Activated T-helper 1 cell treated with anti-CD3 and anti-CD28 coated beads, Interleukin-2, amount 50 U/mL, for 16 hours (primary cell): ENCODE measurements at places on chromosomes 1 and 21.
A peak's percentile ranks its signal among the peaks of the same experiment; 100 is the strongest.

- no peak for DNase-seq
These were observed 85.2 kb downstream of the KIRREL1 start for GRCh38 chr1:158078569-158079080.

DNA sequence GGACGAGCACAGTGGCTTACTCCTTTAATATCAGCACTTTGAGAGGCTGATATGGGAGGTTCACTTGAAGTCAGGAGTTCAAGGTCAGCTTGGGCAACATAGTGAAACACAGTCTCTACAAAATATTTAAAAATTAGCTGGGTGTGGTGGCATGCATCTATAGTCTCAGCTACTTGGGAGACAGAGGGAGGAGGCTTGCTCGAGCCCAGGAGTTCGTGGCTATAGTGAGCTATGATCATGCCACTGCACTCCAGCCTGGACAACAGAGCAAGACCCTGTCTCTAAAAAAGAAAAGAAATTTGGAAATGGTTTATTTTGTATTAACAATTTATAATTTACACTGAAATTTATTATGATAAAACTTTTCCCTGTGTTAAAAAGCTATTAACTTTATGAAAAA lies 1.7 kb upstream of the ANGPTL3 start:
- DNase-seq = no peak

DNA sequence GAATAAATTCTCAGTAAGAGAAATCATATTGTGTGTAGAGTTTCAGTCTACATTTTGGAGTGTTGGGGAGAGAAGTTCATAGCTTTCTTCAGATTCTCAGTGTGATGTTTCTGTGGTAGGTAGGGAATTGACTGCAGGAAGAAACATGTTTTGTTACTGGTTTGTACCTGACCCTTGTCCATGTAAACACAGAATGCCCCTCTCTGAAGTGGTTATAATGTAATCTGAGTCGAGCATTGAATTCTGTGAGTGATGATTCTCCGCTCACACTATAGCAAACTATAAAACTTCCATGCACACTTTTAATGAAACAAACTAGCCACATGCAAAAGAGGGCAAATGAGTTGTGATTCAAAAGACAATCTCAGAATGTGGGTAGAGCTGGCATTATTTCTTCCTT lies 433.2 kb downstream of the USP25 start:
- no peak for DNase-seq

DNA sequence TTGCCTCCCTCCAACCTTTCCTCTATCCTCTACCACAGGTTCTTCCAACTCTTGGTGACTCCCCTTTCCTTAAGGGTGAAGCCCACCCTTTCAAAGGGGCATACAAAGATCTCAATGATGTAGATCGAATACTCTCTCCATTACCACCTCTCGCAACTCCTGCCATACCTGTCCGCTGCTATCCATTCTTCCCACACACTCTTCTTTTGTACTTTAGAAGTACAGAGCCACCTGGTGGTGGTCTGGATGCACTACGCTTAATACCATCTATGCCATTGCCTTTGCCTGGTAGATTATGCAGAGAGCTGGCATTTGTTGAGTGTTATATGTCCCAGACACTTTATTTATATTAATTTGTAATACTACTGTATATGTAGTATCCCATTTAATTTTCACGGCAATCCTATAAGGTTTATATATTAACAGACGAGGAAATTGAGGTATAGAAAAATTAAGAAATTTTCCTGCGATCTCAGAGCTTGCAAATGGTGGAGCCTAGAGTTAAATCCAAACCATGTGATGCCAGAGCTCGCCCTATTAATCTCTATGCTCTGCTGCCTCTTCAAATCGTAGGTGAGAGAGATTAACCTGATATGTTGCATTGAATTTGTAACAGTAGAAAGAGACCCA lies 22.9 kb downstream of the TSHB start:
- DNase-seq = peak; percentile 19

DNA sequence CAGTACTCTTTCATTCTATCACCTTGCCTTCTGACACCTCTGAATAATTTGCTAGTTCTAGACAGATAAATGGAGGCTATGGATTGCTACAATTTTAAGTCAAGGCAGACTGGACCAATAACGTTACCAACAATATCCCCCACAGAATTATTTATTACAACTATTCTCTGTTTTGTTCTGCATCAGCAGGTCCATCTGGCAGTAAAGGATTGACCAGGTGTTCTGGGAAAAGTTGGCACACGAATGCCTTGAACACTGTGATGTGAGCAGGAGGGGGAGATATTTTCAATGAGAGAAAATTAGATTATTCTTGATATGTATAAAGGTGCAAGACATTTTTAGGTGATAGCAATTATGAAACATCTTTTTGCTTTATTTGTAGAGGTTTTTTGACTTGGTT lies 718.8 kb upstream of the TMPRSS15 start:
- DNase-seq = no peak

DNA sequence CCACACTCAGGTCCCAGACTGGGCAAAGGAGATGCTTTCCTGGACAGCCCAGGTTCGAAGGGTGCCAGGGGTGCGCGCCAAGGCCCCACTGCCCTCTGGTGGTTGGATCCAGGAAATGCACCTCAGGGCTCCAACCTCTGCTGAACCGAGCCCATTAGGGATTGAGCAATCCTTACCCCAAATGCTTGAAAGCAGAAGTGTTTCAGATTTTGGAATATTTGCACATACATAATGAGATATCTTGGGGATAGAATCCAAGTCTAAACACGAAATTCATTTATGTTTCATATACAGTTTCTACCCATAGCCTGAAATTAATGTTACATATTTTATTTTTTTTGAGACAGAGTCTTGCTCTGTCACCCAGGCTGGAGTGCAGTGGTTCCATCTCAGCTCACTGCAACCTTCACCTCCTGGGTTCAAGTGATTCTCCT lies 57.4 kb downstream of the SLC9A1 start:
- DNase-seq = peak; percentile 44

DNA sequence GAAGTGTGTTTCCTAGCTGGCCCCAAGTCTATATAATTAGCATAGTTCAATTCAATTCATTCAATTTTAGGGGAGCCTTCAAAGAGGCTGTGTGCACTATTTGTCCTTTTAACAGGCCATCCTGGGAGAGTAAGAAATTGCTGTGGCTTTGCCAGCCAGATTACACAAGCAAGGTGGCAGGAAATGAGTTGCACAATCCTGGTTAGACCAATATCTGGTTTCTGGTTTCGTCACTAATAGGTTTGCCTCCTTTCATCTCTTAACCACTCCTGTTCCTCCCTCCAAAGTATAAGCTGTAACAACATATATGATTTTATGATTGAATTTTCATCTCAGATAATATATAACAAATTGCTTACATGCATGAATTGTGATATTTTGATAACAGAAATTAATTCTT lies 84.1 kb upstream of the NEGR1 start:
- DNase-seq = no peak

- DNase-seq = no peak
These were observed 87.0 kb upstream of the WARS2 start for GRCh38 chr1:119227456-119227855.

- no peak for DNase-seq
These were observed 20.6 kb downstream of the MTHFR start for GRCh38 chr1:11784993-11785769.

GRCh38 chr1:226443033-226443432 lies 35.1 kb upstream of the PARP1 start:
- no peak for DNase-seq

DNA sequence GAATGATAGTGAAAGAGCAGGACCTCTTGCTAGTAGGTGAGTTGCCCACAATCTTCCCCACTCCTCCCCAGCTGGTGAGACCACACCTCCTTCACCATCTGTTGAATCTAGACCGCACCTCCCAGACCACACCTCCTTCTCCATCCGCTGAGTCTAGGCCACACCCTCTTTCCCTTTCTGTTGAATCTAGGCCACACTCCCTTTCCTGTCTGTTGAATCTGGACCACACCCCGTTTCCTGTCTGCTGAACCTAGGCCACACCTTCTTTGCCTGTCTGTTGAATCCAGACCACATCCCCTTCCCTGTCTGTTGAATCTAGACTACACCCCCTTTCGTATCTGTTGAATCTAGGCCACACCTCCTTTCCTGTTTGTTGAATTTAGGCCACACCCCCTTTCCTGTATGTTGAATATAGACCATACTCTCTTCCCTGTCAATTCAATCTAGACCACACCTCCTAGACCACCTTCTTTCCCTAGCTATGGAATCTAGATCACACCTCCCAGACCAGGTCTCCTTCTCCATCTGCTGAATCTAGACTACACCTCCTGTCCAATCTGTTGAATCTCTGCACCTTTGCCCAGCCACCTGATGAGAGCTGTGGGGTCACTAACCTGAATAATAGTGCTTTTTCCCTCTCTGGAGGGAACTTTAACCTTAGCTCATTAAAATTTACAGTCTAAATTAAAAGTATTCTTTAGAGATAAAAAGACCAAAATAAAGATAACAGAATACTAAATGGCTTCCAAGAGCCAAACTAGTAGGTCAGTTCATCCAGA lies 116.3 kb downstream of the DAB1 start:
- peak; percentile 16 for DNase-seq

DNA sequence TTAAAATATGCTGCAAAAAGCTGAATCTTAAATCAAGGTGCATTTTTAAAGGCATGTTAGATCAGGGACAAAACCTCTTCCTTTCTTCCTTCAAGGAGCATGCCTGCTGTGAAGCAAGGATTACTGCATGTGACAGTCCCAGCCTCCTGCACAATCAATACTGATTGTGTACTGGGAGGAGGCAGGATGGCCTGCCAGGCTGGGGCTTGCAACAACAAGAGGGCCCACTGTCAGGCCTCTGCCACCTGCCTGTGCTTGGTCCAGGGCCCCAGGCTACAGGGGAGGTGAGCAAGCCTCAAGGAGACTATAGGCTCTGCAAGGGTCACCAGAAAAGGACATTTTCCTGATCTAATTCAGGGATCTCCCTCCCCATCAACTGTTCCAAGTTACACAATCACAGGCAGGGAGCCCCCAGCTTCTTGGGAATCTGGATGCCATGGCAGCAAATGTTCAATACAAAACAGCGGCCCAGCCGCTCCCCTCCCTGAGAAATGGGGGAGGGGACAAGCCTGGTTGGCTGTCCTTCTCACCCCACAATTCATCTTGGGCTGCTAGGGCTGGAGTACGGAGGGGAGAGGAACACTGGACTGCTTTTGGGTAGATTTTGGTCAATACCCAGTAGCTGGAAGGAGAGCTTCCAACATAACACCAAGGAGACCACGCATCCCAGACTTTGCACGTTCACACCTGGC lies 76.7 kb downstream of the SSBP3 start:
- DNase-seq = no peak
